Esophagus mucosa (tissue), 1 donor: ENCODE measurements at places on chromosomes 1 and 21.
A peak's percentile ranks its signal among the peaks of the same experiment; 100 is the strongest.

DNA sequence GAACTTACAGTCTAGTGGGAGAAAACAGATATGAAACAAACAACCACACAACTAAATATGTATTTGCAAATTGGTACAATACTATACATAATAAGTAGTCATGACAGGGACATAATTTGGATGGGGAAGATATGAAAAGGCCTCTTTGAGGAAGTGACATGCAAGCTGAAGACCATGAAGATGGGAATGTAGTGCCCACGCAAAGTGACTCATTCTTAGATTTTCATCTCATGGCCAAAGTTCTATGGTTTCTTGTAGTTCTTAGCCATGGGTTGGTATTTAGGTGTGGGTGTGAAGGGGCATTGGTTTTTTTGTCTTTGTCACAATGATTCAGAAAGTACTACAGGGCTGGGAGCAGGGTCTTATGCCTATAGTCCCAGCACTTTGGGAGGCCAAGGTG is 105.4 kb upstream of the FAM78B start:
- no peak for ATAC-seq

GRCh38 chr21:27681841-27682240 is 715.0 kb upstream of the ADAMTS5 start:
- ATAC-seq, result no peak

GRCh38 chr1:228735871-228736586 is 750 bp downstream of the RHOU start:
- peak; percentile 14 for ATAC-seq

GRCh38 chr1:45047032-45047431 is 35.0 kb downstream of the UROD start:
- ATAC-seq, result no peak
